ENCODE measurements at places on chromosomes 4 and X.

DNA sequence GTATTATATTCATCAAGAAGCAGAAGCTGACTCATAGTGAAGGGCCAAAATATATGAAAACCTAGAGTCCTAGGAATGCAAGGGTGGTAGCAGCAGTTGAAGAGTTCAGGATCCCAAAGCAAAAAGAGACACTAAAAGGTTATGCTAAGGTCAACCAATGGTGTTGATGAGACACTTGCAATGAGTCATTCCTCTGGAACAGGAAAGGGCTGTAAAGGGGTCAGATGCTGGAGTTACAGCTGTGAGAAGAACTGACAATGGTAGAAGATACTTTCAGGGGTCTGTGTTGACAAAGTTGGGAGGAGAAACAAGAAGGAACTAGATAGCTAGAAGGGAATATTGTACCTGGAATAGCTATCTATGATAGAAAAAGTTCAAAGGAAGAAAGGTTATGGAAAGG lies 47.5 kb downstream of the ZGRF1 start:
- no peak for DNase-seq

GRCh38 chrX:4451591-4451990 lies 738.1 kb upstream of the PRKX start:
- DNase-seq, result no peak

DNA sequence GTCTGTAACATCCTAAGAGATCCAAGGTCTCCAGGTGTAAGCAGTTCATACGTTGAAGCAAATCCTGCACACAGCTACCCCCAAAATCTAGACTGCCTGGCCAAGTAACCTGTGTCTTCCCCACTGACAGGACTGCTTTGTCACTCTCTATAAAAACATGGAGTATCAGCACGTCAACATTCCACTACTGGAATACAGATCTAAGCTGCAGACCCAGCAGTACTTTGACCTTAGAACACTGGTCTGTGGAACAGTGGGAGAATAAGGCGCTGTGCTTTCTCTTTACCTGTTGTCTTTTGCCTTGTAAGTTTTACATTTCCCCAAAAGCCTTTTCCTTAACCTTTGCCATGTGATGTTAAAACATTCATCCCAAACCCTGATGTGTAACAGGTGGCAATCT lies 137.4 kb downstream of the JADE1 start:
- DNase-seq, result no peak

DNA sequence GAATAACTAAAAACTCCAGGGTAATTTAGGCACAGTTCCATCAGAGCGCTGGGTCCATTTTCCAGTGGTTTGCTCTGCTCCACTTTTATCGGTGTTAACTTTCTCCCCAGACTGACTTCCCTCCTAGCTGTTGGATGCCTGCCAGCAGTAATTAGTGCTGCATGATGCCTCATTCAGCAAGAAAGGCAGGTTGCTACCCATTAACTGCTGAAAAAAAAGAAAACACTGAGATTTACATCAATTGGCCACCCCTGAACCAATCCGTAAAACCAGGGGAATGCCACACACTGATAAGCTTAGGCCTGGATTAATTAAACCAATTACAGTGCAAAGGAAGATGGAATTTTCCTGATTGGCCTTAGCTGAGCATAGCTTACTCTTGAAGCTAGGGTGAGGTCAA lies 182.4 kb upstream of the CXXC4 start:
- no peak for DNase-seq

- no peak for DNase-seq
These were observed 46.5 kb downstream of the NEIL3 start for GRCh38 chr4:177356206-177356605.

- no peak for DNase-seq
These were observed 1071.8 kb downstream of the CCSER1 start for GRCh38 chr4:91198951-91199350.

- no peak for DNase-seq
These were observed 231.2 kb downstream of the PPP1R2C start for GRCh38 chrX:42546800-42547199.

- no peak for DNase-seq
These were observed 54.4 kb downstream of the IRF2 start for GRCh38 chr4:184419976-184420375.

DNA sequence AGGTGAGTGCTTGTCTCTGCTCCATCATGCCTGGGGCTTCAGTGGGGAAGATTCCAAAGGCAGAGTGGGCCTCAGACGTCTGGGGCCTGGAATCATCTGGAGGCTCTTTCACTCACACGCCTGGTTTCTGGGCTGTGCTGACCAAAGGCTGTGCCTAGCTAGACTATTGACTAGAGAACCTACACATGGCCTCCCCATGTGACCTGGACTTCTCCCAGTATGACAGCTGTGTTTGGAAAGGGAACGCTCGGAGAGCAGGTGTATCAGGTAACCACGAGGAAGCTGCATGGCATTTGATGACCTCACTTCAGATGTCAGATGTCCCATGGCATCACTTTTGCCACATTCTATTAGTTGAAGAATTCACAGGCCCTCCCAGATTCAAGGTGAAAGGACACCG lies 51.0 kb downstream of the ADGRL3 start:
- no peak for DNase-seq

GRCh38 chr4:12875640-12876243 lies 608.4 kb downstream of the RAB28 start:
- no peak for DNase-seq

- peak; percentile 7 for DNase-seq
These were observed 21.4 kb upstream of the NOX1 start for GRCh38 chrX:100895365-100896075.

GRCh38 chr4:19254486-19254885 lies 997.2 kb upstream of the SLIT2 start:
- no peak for DNase-seq

- DNase-seq, result no peak
These were observed 780.9 kb downstream of the ARAP2 start for GRCh38 chr4:35463251-35463952.

GRCh38 chr4:172050911-172051310 lies 237.7 kb downstream of the GALNTL6 start:
- DNase-seq, result no peak

- no peak for DNase-seq
These were observed 635 bp upstream of the PHF8 start for GRCh38 chrX:54044877-54045338.

DNA sequence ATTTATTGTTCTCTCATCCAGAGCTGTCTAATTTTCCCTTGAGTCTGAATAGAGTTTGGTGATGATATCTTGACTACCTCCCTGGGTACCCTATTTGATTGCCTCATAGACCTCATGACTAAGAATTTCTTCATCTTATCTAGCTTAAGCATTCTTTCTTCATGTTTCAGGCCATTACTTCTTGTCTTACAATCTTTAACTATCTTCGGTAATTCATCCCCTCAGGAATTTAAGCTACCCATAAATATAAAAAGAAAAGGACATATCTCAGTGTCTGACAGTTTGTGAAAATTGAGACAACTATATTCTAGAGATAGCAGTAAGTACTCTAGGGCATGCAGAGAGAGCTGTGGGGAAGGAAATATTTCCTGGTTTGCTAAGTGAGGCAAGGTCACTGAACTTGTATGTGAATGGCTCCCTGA lies 466.1 kb upstream of the GRID2 start:
- no peak for DNase-seq

DNA sequence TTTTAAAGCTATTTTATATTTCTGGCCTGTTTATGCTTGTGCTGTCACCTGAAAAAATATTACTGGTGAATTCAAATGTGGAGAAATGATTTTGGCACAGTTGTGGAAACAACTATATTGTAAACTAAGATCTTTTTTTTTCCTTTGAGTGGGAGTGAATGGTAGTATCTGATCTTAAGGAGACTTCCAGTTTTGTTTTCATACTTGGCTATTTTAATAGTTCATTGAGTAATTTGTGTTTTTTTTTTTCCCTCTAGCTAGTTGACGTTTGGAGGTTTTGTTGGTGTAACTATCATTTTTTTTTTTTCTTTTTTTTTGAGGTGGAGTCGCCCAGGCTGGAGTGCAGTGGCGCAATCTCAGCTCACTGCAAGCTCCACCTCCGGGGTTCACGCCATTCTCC lies 10.5 kb downstream of the STAG2 start:
- no peak for DNase-seq

DNA sequence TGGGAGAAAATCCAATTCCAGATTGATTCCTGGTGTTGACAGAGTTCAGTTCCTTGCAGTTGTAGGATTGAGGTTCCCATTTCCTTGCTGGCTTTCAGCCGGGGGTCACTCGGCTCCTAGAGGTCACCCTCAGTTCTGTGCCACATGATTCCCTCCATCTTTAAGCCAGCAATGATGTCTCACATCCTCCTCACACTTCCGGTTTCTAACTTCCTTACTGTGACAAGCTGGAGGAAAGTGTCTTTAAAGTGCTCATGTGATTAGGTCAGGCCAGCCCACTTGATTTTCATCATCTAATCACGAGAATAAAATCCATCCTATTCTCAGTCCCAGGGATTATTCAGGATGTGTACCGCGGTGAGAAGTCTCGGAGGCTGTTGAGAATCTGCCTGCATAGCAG lies 19.4 kb upstream of the SMIM31 start:
- DNase-seq, result no peak

GRCh38 chr4:73725985-73726384 lies 14.4 kb upstream of the CXCL8 start:
- DNase-seq, result no peak

- DNase-seq, result no peak
These were observed 3.0 kb upstream of the TBX22 start for GRCh38 chrX:80011522-80011921.

DNA sequence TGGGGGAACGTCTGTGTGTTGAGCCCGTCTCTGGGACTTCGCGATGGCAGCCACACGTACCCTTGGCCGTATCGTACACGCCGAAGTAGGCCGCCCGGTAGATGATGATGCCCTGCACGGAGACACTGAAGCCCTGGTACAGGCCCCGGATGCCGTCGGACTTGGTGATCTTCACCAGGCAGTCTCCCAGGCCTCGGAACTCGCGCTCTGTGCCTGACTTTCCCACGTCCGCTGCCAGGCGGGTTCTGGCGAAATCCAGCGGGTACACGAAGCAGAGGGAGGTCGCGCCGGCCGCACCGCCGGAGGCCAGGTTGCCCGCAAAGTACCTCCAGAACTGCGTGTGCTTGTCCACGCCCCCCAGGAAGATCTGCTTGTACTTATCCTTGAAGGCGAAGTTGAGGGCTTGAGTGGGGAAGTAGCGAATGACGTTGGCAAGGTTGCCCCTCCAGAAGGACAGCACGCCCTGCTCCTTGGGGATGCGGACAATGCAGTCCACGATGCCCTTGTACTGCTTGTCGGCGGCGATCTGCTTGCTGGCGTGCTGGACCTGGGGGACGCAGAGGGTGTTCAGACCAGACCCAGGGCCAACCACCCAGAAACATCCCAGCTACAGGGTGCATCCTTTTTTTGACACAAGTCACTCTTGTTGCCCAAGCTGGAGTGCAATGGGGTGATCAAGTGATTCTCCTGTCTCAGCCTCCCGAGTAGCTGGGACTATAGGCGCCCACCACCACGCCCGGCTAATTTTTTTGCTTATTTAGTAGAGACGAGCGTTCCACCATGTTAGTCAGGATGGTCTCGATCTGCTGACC lies 2.5 kb downstream of the SLC25A6 start:
- DNase-seq, result no peak

- no peak for DNase-seq
These were observed 164.0 kb downstream of the SMARCA1 start for GRCh38 chrX:129359269-129359668.

- no peak for DNase-seq
These were observed 519.0 kb downstream of the IL15 start for GRCh38 chr4:142155347-142155746.

DNA sequence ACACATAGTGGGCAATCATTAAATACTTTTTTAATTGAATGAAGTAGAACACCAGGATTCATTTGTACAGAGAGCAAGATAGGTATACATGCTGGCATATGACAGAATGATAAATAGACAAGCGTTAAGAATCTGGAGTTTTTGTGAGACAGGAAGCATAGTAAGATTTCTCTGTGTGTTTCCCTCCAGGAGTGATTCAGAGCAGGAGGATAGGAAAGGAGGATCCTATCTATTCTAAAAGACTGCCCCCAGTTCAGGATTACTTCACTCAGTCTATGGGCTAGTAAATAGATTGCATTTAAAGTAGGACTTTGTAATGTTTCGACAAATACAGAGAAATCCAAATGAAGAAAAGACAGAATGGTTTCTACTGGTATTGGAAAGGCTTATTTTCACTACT lies 423.7 kb downstream of the PDGFC start:
- DNase-seq, result no peak

- no peak for DNase-seq
These were observed 221.8 kb upstream of the KCNIP4 start for GRCh38 chr4:22170353-22170752.

- DNase-seq, result no peak
These were observed 16.4 kb upstream of the ACE2 start for GRCh38 chrX:15617111-15617510.

DNA sequence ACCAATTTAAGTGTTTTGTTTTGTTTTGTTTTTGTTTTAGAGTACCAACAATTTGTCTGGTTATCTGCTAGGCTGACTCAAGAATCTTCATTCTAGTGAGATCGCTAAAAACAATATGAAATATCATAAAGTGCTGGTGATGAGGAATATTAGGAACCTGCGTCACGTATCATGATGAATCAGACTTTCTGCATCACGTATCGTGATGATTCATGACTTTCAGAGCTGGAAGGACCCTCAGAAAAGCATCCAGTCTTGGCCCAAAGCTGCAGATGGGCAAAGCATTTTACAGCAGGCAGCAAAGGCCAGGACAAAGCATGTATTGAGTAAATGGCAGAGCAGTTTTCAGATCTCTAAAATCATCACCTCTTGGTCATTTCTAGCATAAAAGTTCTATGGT lies 278.0 kb upstream of the BOD1L1 start:
- no peak for DNase-seq

GRCh38 chrX:67648361-67648760 lies 104.5 kb downstream of the AR start:
- DNase-seq, result no peak

DNA sequence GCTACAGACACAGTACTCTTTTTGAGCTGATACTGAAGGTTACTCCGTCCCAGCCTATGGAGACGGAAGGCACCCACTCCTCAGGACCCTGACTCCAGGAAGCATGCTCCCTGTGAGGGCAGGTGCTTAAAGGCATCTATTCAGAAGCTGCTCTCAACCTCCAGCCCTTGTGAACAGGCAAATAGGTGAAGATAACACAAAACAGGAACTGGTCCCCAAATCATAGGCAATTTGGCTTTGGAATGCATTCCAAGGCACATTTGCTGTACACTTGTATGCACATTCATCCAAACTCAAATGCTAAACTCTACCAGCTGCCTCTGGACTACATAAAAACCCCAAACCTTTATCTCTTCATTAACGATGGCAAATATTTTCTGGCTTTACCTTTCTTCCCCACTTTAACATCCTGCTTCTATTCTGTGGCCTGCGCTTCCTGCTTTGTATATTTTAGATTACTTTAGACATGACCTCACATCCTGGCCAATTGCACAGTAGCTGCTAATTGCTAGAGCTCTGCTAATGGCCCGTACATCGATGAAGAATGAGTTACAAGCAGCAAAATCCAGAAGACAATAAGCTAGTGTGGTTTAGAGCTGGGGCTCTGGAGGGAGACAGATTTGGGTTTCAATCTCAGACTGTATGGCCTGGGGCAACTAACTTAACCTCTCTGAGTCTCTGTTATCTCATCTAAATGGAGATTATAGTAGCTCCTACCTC lies 3.2 kb downstream of the SEL1L3 start:
- peak; percentile 57 for DNase-seq

Data from CD4-positive, alpha-beta T cell treated with Interleukin-6 at 100 ng/mL for 8 hours (primary cell).